ENCODE measurements at places on chromosomes 7 and 10.

- no peak for DNase-seq
Observed at GRCh38 chr10:3897156-3897555, 112.1 kb upstream of the KLF6 start.

GRCh38 chr10:79400146-79401004, 45.0 kb downstream of the ZCCHC24 start:
- DNase-seq: peak; percentile 54

DNA sequence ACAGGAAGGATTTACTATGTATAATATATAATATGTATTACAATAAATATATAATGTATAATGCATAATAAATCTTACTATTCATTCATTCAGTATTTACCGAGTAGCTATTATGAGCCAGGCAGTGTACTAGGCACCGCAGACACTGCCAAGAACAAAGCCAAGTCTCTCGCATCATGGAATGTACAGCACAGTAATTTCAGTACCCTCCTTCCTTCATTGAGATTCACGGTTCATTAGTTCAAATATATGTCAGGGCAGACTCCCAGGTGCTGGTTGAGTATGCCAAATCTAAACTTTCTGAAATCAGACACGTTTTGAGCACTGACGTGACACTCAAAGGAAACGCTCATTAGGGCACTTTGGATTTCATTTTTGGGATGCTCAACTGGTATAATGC, 9.1 kb downstream of the USP6NL start:
- DNase-seq: no peak

DNA sequence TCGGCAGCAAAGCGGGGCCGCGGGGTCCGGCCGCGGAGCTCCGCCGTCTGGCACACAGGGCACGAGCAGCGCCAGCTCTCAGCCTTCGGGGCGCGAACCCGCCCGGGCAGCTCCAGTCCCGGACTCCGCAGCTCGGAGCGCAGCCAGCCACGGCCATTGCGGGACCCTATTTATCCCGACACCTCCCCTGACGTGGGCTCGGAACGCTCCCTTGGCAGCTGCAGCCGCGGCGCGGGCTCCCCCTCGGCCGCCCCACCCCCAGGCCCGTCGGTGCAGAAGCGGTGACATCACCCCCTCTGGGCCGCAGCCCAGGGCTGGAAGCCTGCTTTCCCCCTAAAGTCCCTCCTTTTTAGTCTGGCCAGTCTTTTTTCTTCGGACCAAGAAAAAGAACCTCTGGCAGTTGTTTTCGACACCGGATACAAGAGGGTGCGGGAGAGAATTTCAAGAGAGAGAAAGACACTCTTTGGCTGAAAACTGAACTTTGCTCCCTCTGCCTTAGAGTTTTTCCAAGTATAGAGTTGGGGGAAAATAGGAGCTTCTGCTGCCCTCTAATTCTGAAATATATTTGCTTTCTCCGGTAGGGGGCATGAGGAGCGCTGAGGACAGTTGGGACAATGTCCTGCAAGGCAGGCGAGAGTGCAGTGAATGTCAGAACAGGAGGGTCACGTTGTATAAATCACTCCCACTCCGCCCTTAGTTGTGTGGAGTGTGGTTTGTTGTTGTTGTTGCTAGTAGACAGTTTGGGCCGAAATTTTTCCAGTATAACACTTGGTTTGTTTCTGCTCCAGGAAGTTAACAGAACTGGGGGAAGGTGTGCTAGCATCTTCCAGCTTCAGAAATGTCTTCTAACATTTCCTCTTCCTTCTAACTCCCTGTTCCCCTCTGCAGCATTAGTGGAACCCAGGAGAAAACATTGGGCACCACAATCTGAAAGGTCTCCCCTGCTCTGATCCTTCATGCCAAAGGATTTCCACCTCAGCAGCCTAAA, at the start of gene SFRP4:
TSS of gene SFRP4 (minus strand) at position 145 of the 988 bp plus-strand sequence. CDS start 280 bp downstream, outside the sequence.
- DNase-seq: peak; percentile 70

DNA sequence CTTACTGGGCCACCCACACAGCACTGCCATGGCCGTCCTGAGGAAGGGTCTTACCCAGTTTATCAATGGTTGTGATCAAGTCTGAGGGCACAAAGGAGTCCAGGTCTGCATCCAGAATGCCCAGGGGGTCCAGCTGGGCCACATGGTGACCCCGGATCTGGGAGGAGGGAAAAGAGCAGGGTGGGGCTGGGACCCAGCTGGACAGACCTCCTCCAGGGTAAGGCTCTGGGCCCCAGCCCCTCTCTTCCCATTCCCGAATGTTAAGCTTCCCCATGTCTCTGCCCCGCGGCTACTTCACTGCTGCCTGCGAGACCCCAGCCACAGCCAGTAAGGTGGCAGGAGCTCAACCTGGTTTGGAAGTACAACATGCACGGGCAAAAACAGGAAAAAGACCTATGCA, 9.5 kb downstream of the OGDHL start:
- DNase-seq: no peak

DNA sequence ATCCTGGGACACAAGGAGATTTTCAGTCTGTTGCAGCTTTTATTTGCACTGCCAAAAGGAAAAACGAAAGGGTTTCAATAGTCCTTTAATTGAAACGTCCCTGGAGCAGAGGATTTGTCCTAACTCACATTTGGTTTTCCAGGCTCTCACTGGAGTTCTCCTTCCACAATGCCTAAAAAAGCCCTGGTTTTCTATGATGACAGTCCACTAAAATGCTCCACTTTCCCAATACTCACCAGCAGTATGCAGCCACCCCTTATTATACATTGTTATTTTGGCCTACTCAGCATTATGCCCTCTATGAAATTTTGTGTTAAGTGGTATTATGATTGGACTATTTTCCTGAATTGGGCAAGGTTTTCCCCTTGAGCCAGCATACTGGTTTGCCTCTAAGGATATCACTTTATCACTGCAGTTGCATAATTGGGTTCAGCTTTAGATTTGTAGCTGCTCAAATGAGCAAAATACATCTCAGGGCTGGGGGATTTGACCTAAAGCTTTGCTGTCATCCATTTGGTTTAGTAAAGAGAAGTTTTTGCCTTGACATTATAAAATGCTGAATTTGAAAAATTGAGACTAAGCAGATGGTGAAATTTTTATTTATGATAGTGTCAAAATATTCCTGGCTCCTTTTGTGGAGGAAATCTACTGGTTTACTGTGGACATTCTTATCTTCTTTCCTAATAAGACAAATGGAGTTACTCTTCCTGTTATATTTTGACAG, 239.2 kb downstream of the RNLS start:
- no peak for DNase-seq

DNA sequence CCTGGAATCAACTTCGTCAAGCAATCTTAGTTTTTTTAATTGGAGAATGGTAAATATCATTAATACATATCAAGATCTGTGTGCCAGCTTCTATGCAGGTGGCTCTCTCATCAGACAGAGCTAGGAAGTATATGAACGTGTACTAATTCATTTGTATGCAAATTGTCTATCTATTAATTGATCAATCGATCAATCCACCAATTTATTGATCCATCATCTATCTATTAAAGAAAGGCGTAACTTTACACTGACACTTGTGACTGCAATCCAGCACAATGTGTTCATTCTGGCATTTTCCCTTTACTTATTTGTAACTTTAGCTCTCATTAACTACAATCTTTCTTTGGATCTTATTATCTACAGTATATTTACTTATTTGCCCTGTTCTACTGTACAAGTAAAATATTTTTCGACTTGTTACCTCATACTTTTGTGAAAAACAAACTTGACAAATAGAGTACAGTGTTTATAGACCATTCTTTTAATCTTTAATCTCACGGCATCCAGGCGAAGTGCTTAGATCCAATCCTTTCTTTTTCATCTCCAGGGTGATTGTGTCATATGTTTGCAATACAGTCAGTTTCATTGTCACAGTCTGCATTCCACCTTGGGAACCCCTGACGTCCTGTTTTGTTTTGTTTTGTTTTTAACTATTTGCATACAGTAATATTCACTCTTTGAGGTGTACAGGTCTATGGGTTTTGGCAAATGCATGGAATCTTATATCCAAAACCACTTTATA, 22.0 kb upstream of the GHRHR start:
- no peak for DNase-seq

GRCh38 chr10:43399320-43400310, 9.4 kb downstream of the HNRNPF start:
- no peak for DNase-seq

GRCh38 chr10:66378117-66378876, 547.5 kb upstream of the LRRTM3 start:
- DNase-seq: no peak

All from hematopoietic multipotent progenitor cell treated with erythropoietin and hydrocortisone succinate and interleukin-3 and kit ligand, for 15 days (in vitro differentiated cells).